ENCODE measurements at places on chromosomes 1 and 21. TPM values are rescaled to one million over a fixed set of nuclear protein-coding genes. Genes with fewer than 3 reads are reported as not detected.
A peak's percentile ranks its signal among the peaks of the same experiment; 100 is the strongest.

TEX38 gene
- not detected for total RNA-seq

KRTAP20-2 gene
- not detected for total RNA-seq

DNA sequence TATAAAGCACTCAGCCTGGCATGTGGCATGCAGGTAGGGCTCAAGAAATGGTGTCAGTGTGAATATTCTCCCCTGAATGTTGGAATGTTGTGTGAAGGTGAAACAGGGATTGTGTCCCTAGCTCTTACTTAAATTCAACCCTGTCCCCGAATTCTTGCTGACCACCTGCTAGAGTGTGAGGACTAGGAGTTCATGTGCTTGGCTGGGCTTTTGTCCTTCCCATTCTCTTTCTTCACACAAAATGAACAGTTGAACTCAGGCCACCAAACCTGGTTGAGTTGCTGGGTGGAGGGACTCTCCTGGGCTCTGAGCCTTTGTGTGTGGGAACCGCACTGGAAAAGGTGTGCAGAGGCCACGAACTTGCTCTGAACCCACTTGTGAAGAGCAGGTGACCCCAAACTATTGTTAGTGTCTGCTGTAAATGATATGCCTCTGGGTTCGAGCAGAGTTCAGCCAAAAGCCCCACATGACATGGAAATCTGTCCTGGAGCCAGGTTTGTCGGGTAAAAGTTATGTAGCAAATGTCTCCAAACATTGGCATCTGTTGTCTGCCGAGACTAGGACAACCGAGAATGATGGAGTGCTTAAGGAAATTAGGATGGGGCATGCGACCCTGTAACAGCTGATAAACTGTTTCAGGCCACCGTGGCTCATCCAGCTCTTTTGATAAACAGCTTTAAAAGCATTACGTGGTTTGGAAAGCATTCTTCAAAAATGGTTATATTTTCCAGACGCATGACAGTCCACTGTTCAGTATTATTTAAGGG lies 144.2 kb downstream of the DHRS3 start:
- peak; percentile 74 for DNase-seq

DNA sequence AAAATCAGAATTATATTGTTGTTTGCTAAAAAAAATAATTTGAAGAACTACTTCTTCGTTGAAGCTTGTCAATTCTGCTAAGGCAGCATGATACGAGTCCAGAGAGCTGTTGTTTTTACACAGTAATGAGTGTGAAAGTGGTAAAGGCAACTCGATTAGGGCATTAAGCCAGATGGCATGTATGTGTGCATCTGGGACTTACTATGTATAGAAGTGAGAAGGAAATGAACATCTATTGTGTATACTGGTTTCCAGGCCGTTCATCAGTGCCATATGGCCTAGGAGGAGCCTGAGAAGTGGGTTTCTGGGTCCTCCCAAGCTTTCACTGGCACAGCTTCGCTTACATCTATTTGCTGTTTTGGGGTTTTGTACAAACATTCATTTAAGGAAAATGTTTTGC lies 5.7 kb downstream of the CTPS1 start:
- no peak for DNase-seq

DNA sequence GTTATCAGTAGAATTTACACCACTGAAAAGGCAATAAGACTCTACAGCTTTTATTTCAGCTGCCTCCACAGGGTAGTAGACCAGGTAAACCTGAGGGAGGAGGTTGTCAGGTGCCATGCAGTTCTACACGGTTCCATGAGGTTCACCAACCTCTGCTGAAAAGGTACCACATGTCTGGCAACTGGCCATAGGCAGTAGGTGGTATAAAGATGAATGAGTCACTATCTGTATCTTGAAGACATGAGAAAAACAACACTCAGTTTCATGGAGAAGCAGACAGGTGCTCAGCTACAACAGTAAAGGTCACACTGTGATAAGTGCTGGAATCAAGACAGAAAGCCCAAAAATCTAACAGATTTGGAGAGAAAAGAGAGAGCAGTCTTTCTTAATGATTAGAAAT lies 145.4 kb downstream of the PTGER3 start:
- DNase-seq: no peak

GRCh38 chr1:109270623-109271317 lies 12.2 kb downstream of the PSRC1 start:
- DNase-seq: no peak

- no peak for DNase-seq
Measured at GRCh38 chr1:80056179-80056578, 1049.6 kb upstream of the ADGRL4 start.

GRCh38 chr1:179744401-179745130 lies 1.5 kb downstream of the FAM163A start:
- no peak for DNase-seq

GRCh38 chr1:168421399-168422004 lies 122.3 kb downstream of the XCL2 start:
- DNase-seq: no peak

DNA sequence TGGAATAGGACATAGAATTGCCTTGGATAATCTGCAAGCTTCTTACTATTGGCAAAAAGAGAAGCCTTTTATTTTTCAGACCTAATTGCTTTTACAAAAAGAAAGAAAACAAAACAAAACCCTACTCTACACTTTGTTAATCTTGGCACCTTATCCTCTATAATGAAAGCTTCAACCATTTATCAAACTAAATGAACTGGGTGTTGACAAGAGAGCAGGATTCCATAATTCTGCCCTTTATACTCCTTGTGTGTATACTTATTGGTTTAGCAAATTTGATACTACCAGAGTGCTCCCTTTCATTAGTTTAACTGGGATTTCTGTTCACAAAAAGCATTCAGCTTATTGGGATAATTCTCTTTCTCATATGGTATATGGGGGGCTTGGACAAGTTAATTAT lies 3.0 kb upstream of the TMCC2 start:
- no peak for DNase-seq

GRCh38 chr1:147534386-147534785 lies 6.9 kb upstream of the BCL9 start:
- DNase-seq: no peak

DNA sequence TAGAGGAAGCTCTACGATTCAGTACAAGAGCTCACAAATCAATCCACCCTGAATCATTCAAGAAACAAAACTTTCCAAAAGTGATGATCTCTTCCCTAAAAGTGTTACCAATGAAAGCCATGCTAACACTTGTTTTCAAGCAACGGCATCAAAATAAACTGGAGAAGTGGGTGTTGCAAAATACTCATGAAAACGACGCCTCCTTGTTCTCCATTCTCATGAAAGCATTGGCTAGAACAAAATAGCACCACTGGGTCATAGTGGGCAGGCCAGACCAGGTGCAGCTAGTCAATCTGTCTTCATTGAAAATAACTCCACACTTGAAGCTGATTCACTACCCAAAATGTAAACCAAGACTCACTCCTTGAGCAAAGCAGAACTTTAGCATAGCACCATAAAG lies 4.3 kb downstream of the TIAM1 start:
- no peak for DNase-seq

GRCh38 chr1:55204997-55205396 lies 10.2 kb downstream of the USP24 start:
- DNase-seq: no peak

DNA sequence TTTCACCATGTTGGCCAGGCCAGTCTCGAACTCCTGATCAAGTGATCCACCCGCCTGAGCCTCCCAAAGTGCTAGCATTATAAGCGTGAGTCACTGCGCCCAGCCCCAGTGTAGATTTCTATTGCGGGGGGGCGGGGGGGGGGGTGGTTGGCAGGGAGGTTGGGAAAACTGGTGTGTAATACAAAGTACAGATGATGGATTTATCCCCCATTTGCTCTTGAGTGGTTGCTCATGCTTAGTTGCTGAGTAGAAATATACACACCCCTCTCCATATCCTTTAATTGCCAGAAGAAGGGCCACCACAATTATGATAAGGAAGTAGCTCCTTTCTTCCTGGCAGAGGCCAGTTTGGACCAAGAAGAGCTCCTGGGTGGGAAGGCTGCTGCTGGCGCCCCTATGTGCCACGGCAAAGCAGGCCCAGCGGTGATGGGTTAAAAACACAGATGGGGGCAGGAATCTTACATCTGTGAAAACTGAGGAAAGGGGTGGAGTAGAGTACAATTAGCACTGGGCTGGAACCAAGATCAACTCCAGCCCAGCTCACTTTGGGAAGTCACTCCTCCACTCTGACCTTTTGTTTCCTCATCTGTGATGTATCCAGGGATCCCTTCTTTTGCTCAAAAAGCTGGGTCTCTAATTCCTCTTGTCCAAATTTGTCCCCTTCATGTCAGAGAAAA lies 55.2 kb downstream of the MRPL37 start:
- no peak for DNase-seq
